SK-MEL-5 (cell line): ENCODE measurements at places on chromosomes 13 and 19. TPM values are rescaled to one million over a fixed set of nuclear protein-coding genes. Genes with fewer than 3 reads are reported as not detected.

Gene KDELR1
- 82.2 and 97.9 TPM in 2 replicates for total RNA-seq

Gene ZNF814
- total RNA-seq, result 0.48 and 1.6 TPM in 2 replicates

Gene SIGLEC14
- total RNA-seq, result not detected in 2 replicates

Gene CALM3
- 106 and 117 TPM in 2 replicates for total RNA-seq

Gene GIPC3
- total RNA-seq, result 0.29 and 0.45 TPM in 2 replicates
